ENCODE measurements at places on chromosomes 11 and 22.
A peak's percentile ranks its signal among the peaks of the same experiment; 100 is the strongest.

- peak; percentile 49 for DNase-seq
Observed at GRCh38 chr22:41833369-41834004, 582 bp downstream of the SREBF2 start.

GRCh38 chr22:40535642-40536041, 100.9 kb downstream of the MRTFA start:
- DNase-seq: no peak

DNA sequence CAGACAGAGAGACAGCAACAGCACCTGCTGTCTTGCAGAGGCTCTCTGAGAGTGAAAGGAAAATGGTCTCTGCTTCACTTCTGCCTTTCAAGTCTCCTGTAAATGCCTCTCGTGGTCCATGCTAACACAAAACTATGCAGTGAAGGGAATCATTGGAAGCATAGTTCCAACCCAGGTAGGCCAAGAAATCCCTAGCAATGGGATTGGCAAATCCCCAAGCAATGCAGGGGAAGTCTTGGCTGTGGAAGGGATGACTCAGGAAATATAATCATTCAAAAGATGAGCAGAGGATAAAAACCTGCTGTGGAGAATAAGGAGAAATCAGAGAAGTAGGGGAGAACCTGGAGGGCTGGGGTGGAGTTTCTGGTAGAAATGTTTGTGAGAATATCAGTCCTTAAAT, 216.1 kb upstream of the ZBED5 start:
- no peak for DNase-seq

- no peak for DNase-seq
Observed at GRCh38 chr11:74633406-74634393, 41.3 kb downstream of the POLD3 start.

DNA sequence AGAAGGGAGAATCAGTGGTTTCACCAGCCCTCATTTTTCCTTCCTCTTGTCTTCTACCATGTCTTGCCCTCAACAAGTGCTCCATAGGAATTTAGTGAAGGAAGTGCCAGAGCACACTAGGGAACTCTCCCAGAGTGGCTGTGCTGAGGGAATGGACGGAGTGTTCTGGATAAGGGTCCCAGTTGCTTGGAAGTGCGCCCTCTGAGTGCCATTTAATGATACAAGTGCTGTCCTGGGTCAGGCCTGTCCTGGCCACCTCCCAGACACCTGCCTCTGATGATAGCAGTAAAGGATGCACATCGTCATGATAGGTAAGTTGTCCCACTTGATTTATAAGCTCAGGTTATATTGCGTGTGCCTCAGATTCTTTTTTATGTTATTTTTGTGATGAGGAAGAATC, 5.1 kb downstream of the PANX1 start:
- no peak for DNase-seq

DNA sequence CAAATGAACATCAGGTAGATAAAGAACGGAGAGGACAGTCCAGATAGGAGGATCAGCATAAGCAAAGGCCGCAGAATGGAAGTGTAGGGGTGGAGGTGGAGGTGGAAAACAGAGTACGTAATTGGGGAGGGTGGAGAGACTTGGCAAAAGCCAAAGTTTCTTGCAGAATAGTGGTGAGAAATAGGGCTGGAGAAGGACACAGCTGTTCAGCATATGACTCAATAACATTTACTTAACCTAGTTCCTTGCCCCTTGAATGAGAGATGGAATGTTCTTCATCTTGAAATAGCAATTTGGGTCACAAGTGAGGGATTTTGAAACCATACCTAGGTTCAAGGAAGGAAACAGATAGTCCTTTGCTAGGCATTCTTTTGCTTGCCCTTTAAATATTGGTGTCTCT, 235.9 kb upstream of the ARHGAP20 start:
- DNase-seq: no peak

GRCh38 chr11:71418643-71419042, 29.6 kb downstream of the DHCR7 start:
- no peak for DNase-seq

- DNase-seq: no peak
Observed at GRCh38 chr11:67376063-67376820, 2.8 kb upstream of the CLCF1 start.

- no peak for DNase-seq
Observed at GRCh38 chr22:41642331-41643110, 21.4 kb downstream of the XRCC6 start.

GRCh38 chr22:22521631-22522030, 1.6 kb upstream of the ZNF280A start:
- DNase-seq: no peak

Data from small intestine (tissue), 16 donors.